ENCODE measurements at places on chromosomes 16 and 17.

- DNase-seq = no peak
Observed at GRCh38 chr16:19885451-19886072, 914 bp upstream of the GPRC5B start.

DNA sequence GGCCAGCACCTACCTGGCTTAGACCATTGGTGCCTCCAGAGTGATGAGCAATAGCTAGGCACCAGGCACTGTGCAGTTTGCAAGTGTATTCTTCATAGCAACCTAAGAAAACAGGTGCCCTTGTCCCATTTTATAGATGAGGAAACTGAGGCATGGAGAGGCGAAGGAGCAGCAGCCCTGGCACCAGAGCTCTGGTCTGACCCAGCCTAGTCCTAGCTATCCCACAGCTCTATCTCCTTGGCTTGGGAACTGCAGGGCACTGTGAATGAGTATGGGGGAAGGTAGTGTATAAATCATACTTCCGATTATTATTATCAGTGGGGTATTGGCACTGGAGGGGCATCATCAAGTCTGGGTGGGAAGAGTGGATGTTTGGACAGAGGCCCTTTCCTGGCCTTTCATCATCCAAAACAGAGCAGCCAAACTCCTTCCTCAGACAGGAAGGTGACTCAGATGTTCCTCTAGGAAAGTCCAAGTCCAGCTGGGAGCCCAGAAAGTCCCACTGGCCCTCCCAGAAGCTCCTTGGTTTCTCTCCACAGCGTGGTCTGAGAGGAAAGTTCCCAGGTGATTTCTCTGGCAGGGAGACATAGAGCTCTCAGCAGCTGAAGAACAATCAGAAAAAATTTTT is 32.0 kb upstream of the PLLP start:
- DNase-seq = no peak

DNA sequence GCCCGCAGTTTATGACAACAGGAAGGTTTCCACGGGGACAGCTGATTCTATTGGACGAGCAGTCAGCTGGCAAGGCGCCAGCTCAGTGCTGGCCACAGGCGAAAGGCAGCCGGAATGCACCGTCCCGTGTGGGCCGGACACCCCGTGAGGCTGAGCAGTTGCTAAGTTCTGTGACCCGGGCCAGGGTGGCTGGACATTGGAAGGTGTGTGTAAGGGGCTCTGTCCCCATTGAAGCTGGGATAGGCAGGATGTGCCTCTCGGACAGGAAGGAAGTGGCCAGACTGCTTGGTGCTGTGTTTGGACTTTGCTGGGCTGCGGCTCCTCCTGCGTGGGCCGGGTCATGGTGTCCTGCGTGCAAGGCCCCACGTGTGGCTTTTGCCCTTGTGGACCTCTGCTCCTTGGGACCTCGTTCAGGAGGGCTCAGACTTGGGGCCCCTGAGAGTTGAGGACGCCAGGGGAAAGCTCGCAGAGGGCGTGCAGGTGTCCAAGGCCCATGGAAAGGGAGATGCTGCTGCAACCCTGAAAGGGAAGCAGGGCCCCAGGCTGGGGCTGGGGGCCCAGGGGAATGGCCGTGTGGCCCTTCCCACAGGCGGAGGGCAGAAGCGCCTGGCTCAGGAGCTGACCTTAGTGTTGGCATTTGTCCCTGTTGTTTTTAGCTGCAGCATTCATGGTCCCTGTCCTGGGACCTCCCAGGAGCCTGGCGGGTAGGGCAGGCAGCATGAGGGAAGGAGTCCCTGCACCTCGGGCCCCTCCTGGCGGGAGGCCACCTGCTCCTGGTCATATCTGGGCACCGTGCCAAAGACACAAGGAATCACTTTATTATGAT is 10.0 kb downstream of the BAIAP2 start:
- no peak for DNase-seq

DNA sequence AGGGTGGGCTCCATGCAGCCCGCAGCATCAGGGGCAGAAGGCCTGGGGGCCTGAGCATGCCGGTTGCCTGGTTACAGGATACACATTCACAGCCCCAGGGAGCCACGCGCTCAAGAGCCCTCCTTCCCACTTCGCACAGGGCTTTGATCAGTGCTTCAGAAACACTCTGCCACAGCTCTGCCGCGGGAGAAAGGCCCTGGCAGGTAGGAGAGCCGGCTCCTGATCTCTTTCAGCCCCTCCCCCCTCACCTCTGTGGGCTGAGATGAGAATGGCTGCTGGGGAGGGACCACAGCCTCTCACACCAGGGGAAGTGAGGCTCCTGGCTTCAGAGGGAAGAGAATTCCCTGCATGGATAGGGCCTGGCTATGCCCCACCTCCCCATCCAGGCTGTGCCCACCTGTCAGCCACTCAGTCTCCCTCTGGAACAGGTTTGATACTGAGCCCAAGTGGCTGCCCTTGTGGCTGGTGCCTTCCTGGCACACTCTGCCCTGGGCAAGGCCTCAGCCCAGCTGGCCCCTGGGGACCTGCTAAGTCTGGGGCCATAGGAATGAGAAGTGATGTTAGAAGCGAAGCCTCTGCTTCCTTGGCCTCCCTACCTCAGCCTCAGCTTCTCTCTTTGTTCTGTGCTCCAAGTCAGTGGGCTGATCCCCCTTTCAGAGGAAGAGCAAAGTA is 8.6 kb downstream of the DOK4 start:
- no peak for DNase-seq

DNA sequence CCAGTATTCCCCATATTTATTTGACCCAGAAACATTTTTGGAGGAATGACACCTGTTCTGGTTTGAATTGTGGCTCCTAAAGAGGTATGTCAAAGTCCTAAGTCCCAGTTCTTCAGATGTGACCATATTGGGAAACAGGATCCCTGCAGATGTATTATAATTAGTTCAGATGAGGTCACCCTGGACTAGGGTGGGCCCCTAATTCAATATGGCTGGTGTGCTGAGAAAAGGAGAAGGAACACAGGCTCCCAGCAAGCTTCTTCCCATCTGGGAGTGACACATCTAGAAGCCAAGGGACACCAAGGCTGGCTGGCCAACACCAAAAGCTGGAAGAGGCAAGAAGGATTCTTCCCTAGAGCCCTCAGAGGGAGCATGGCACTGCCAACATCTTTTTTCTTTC is 3.8 kb upstream of the GCSH start:
- DNase-seq = no peak

GRCh38 chr17:1766382-1767135 is 4.7 kb downstream of the SERPINF1 start:
- DNase-seq = no peak

DNA sequence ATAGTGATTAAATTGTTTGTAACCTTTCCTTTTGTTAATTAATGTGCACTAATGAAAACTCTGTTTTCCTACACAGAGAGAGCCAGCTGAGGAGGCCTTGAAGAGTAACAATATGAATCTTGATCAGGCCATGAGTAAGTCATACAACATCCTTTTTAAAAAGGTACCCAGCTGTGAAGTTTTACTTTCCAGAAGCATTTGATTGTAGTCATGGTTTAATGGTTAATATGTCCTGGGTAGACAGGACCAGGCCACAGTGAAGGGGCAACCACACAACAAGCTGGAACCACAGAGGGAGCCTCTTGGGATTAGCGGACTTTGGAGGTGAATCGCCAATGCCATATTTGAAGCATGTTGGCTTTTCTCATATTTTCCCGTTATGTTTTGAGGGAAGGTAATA is 55.6 kb downstream of the TMC6 start:
- DNase-seq = no peak

GRCh38 chr17:7190276-7190917 is 11.2 kb upstream of the ASGR1 start:
- no peak for DNase-seq
